ENCODE measurements at places on chromosomes 6 and 20. TPM values are rescaled to one million over a fixed set of nuclear protein-coding genes. Genes with fewer than 3 reads are reported as not detected.

The GJA10 gene
- total RNA-seq = 3.4 TPM

The CHRNA4 gene
- total RNA-seq = not detected

The BEND6 gene
- total RNA-seq = not detected

The GPX5 gene
- total RNA-seq = not detected

The SOBP gene
- total RNA-seq = 0.38 TPM

The SUMO4 gene
- total RNA-seq = 8.5 TPM

The HLA-DQA2 gene
- total RNA-seq = not detected

The MAPK13 gene
- 56.2 TPM for total RNA-seq

The SDC4 gene
- 28.1 TPM for total RNA-seq

The WFDC10B gene
- total RNA-seq = not detected

The SPDEF gene
- not detected for total RNA-seq

The CAPN11 gene
- not detected for total RNA-seq
